Anterior cingulate cortex (tissue), 58 donors: ENCODE measurements at places on chromosomes 3 and 15.

GRCh38 chr3:177396733-177397132 lies 199.5 kb upstream of the TBL1XR1 start:
- no peak for DNase-seq

DNA sequence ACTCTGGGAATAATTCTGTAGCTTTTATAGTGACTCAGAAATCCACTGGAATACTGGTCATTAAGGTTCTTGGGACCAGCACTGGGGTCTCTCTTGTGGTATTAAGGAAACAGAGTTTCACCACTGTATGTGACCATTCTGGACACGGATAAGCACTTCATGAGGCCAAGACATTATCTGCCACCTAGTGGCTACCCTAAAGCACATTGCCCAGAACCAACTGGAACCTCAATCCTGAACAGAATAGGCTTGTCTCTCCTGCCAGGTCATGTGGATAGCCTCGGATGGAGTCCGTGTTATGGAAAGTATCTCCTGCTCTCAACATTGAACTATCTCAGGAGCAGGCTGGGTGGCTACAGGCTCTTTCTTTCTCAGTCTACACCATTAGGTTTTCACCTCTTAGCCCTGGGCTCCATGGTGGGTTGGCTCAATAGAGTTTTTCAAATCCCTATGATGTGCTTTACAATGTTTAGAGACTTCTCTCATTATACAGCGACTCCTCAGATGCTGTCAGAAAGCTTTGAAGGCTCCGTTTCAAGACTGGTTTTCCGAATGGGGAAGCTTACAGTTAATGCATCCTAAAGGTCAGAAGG lies 167.6 kb upstream of the ST8SIA2 start:
- no peak for DNase-seq

DNA sequence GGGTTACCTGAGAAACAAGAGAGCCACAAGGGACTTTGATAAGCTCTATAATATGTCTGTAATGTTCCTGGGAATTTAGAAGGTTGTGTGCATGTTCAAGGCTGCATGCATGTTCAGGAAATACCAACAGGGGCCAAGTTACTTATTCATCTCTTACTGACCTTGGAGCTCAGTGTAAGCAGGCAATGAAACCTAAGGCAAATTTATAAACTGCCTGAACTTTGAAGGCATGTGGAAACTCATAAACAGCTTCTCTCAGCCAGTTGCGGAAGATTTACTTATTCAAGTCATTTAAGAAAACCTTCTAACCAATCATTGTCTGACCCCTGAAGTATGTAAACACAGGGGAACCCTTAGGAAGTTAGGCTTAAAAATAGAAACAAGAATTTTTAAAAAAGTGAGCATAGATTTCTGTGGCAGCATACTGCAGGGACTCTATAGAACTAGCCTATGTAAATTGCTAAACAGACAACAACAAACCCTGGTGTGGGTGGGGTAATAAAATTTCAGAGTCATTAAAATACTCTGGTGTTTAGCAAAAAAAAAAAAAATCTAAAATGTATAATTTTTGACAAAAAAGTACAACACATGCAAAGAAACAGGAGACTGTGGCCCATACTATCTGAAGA lies 57.2 kb downstream of the SLC15A2 start:
- DNase-seq, result no peak

DNA sequence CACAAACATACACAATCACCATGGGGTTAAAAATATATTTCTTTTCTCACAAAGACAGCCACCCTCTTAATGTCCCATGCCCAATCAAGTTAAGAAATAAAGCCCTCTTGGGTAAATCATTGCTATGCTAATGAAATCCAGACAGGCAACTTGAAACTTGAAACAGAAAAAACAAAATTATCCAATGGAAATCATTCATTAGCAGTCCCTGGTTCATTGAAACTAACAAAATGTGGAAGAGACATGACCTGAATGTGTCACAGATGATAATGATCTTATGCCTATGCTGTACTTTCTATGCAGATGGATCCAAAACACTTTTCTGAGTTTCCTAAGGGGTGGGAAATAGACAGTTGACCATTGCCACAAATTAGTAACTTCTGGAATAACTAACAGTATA lies 983.7 kb downstream of the MCTP2 start:
- DNase-seq, result no peak

DNA sequence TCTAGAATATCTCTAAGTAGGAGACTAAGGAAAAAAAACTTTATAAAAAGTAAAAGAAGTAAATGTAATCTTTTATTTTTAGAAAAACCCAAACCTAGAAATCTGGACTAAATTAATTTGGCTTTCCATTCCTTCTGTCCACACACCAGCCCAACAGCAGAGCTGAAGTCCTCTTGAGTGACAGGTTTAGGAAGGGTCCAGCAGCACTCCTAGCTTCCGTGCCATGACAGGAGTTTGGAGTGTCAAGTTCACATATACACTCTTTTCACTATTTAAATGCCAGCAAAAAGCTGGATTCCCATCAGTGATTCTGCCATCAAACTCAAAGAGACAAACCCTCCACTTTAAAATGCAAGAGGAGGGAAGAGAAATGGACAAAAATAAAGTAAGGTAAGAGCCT lies 13.1 kb downstream of the PROK2 start:
- DNase-seq, result no peak

GRCh38 chr3:10983219-10983916 lies 9.2 kb upstream of the SLC6A1 start:
- DNase-seq, result no peak

GRCh38 chr3:140863580-140864009 lies 78.0 kb upstream of the SLC25A36 start:
- DNase-seq, result no peak

GRCh38 chr3:458653-459310 lies 262.2 kb downstream of the CHL1 start:
- DNase-seq, result no peak

DNA sequence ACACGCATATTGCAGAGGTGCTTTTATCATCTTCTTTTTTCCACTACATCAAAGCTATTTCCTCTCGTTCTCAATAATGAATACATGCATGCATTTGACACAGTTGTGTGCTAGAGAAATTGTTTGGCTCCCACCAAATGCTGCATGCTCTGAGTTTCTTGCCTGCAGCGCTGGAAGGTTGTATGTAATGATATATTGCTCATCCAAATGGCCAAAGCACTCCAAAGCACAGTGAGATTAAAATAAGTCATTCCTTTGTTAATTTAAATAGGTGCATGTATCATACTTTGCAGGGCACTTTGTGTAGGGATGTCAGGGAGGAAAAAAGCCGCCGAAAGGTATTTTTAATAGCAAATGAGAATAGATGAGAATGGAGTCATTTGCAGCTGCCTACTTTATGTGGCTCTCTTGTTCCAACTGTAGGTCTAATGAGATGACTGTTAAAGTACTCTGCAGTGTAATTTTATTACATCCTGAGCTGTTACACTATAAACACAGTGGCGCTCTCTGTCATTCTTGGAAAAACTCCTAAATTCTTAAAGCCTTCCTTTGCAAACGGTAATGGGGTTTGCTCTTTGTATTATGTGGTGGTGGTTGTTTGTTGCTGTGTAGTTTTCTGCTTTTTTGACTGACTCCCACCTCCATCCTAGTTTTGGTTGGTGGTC lies 56.9 kb upstream of the SKOR1 start:
- no peak for DNase-seq
